ENCODE measurements at places on chromosomes 11 and 22.
A peak's percentile ranks its signal among the peaks of the same experiment; 100 is the strongest.

GRCh38 chr11:132911186-132911585 is 621.1 kb downstream of the OPCML start:
- H3K27ac ChIP-seq, result no peak overlapping the region
- DNase-seq, result no peak
- no peaks in the 10 kb centered on the region for H3K4me1 ChIP-seq

GRCh38 chr11:8794126-8794525 is 111.5 kb downstream of the RPL27A start:
- no peak overlapping the region for H3K4me3 ChIP-seq
- DNase-seq, result no peak
- no peak overlapping the region for H3K27ac ChIP-seq
- peaks cover 4% of the 10 kb centered on the region for H3K27me3 ChIP-seq
- H3K36me3 ChIP-seq, result no peaks in the 10 kb centered on the region

DNA sequence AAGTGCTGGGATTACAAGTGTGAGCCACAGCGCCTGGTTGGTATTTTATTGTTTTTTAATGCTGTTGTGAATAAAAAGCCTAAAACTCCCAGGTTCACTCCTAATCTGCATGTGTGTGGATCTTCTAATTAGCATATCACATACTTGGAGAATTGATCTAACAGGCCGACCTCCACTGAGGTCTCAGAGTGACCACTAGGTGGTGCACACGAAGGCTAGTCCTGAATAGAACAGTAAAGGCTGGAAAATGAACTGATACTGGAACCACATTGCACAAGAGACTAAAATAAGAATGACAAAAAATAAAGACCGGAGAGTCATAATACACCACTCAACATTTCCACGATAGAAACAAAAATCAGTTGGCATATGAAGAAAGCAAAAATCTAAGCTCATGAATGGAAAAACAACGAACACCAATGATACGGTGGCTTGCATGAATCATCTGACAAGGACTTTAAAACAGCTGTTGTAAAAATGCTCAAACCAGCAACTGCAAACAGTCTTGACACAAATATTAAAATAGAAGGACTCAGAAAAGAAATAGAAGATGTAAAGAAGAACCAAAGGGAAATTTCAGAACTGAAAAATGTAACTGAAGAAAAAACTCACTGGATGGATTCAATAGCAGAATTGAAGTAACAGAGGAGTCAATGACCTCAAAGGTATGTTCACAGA is 19.2 kb downstream of the PIM3 start:
- H3K27ac ChIP-seq, result no peak overlapping the region
- H3K4me1 ChIP-seq, result peaks cover 18% of the 10 kb centered on the region
- peak; percentile 60 for DNase-seq
- peaks cover 9% of the 10 kb centered on the region for H3K27me3 ChIP-seq

- peaks cover 5% of the 10 kb centered on the region for H3K4me1 ChIP-seq
- H3K4me3 ChIP-seq, result no peak overlapping the region
- no peaks in the 10 kb centered on the region for H3K36me3 ChIP-seq
Observed at GRCh38 chr22:22422629-22423112, 85.9 kb downstream of the ZNF280B start.

- peaks cover 25% of the 10 kb centered on the region for H3K27me3 ChIP-seq
- H3K36me3 ChIP-seq, result no peaks in the 10 kb centered on the region
- no peaks in the 10 kb centered on the region for H3K4me1 ChIP-seq
- no peak for DNase-seq
- H3K27ac ChIP-seq, result no peak overlapping the region
Observed at GRCh38 chr11:8011981-8012444, 24.9 kb downstream of the EIF3F start.

- no peak for DNase-seq
- H3K36me3 ChIP-seq, result no peaks in the 10 kb centered on the region
- peaks cover 48% of the 10 kb centered on the region for H3K4me1 ChIP-seq
- H3K27me3 ChIP-seq, result no peaks in the 10 kb centered on the region
- peak overlapping the region; percentile 41 for H3K4me3 ChIP-seq
Observed at GRCh38 chr11:330307-330693, 9.6 kb upstream of the IFITM3 start.

GRCh38 chr11:76095891-76096290 is 110.4 kb downstream of the WNT11 start:
- DNase-seq, result no peak
- H3K36me3 ChIP-seq, result peaks cover 9% of the 10 kb centered on the region
- no peaks in the 10 kb centered on the region for H3K27me3 ChIP-seq
- H3K4me1 ChIP-seq, result peaks cover 13% of the 10 kb centered on the region

GRCh38 chr11:16977136-16977993 is 36.8 kb downstream of the PLEKHA7 start:
- H3K27me3 ChIP-seq, result peaks cover 7% of the 10 kb centered on the region
- no peak overlapping the region for H3K4me3 ChIP-seq
- H3K4me1 ChIP-seq, result no peaks in the 10 kb centered on the region

GRCh38 chr22:17137861-17138425 is 16.8 kb upstream of the TMEM121B start:
- H3K27me3 ChIP-seq, result no peaks in the 10 kb centered on the region
- no peak overlapping the region for H3K27ac ChIP-seq
- no peak for DNase-seq
- H3K36me3 ChIP-seq, result no peaks in the 10 kb centered on the region
- no peak overlapping the region for H3K4me3 ChIP-seq

DNA sequence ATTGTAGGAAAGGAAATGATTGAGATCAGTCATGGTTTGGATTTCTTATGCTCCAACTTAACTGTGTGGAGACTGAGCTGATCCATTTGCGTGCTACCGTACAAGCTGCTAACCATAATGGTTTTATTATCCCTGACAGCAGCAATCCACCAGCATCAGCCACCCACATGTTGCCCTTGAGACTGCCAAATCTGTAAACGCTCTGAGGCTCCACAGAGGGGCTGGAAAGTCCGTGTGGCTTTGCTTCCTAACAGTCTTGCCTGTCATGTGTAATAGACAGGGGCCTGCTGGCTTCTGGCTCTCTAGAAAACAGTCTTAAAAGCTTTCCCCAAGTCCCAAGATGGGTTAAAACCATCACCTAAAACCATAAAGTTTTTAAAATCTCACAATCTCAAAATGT is 30.1 kb downstream of the ATG16L2 start:
- H3K4me3 ChIP-seq, result no peak overlapping the region
- no peaks in the 10 kb centered on the region for H3K27me3 ChIP-seq
- H3K36me3 ChIP-seq, result peaks cover 21% of the 10 kb centered on the region
- peaks cover 4% of the 10 kb centered on the region for H3K4me1 ChIP-seq
- H3K27ac ChIP-seq, result no peak overlapping the region

- DNase-seq, result no peak
- peak overlapping the region; percentile 96 for H3K27ac ChIP-seq
- no peaks in the 10 kb centered on the region for H3K27me3 ChIP-seq
- no peaks in the 10 kb centered on the region for H3K36me3 ChIP-seq
Observed at GRCh38 chr22:17627961-17628405, 566 bp downstream of the ATP6V1E1 start.
